Neural progenitor cell (in vitro differentiated cells): ENCODE measurements at places on chromosomes 4 and X. TPM values are rescaled to one million over a fixed set of nuclear protein-coding genes. Genes with fewer than 3 reads are reported as not detected.

GRCh38 chr4:92128676-92129075 is 175.1 kb upstream of the GRID2 start:
- no peak overlapping the region for H3K27ac ChIP-seq
- no peaks in the 10 kb centered on the region for H3K27me3 ChIP-seq
- H3K36me3 ChIP-seq = no peaks in the 10 kb centered on the region
- H3K4me3 ChIP-seq = no peak overlapping the region

The NSG1 gene
- 17.9 and 41.6 TPM in 2 replicates for total RNA-seq

DNA sequence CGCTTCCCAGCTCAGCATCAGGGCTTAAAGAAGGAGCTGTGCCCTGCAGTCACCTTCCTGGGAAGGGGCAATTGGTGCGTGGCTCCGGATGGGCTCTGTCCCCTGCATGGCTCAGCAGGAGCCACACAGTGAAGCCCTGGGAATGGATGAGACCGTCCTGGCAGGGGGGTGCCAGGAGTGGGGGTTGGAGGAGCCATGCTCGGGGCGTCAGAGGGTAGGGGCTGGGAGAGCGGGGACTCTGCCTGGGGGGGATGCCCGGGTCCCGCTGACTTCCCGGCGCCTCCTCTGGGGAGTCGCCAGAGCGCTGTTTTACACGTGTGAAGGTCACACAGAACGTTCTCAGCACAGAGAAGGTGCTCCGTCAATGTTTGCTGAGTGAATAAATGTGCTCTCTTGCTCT is 184.1 kb downstream of the AFAP1 start:
- H3K4me3 ChIP-seq = no peak overlapping the region
- no peak for DNase-seq
- H3K4me1 ChIP-seq = peaks cover 16% of the 10 kb centered on the region
- H3K36me3 ChIP-seq = no peaks in the 10 kb centered on the region
- no peaks in the 10 kb centered on the region for H3K27me3 ChIP-seq

The MMAA gene
- 2.0 and 2.3 TPM in 2 replicates for total RNA-seq

DNA sequence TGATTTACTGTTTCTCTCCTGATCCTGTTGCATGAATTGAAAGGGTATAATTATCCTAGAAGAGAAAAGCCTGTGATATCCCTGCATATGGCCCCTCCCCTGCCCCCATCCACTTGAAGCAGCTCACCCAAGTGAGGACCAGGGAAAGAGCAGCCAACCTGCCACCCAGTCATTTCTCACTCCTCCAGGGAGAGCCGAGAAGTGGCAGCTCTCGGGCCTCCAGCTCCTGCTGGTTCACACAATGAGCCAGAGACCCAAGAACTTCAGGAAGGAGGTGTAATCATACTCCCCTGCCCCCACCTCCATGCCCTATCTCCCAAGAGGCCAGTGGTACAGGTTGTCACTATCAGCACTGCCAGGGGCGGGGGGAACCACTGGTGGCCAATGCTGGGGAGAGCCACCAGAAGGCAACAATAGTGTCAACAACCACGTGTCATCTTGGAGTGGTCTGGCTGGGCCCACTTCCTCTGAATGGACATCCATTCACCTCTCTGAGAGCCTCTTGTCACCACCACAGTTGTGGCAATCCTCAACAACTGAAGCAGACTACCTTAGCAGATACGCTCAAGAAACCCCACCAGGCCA is 42.9 kb downstream of the APOO start:
- no peak overlapping the region for H3K27ac ChIP-seq
- DNase-seq = no peak
- no peaks in the 10 kb centered on the region for H3K4me1 ChIP-seq
- H3K36me3 ChIP-seq = no peaks in the 10 kb centered on the region
- H3K27me3 ChIP-seq = no peaks in the 10 kb centered on the region

- H3K4me3 ChIP-seq = no peak overlapping the region
- H3K4me1 ChIP-seq = peaks cover 16% of the 10 kb centered on the region
- H3K36me3 ChIP-seq = no peaks in the 10 kb centered on the region
These were observed 77.8 kb downstream of the GALNTL6 start for GRCh38 chr4:171891038-171891437.

GRCh38 chr4:98507299-98507698 is 151.1 kb downstream of the TSPAN5 start:
- no peaks in the 10 kb centered on the region for H3K27me3 ChIP-seq
- H3K27ac ChIP-seq = no peak overlapping the region
- H3K36me3 ChIP-seq = no peaks in the 10 kb centered on the region
- H3K4me1 ChIP-seq = peaks cover 24% of the 10 kb centered on the region

The TMPRSS11D gene
- not detected in 2 replicates for total RNA-seq

The ZFYVE28 gene
- total RNA-seq = 0.39 and 0.93 TPM in 2 replicates

- DNase-seq = no peak
- no peak overlapping the region for H3K4me3 ChIP-seq
- H3K27me3 ChIP-seq = no peaks in the 10 kb centered on the region
- H3K36me3 ChIP-seq = no peaks in the 10 kb centered on the region
- H3K27ac ChIP-seq = no peak overlapping the region
These were observed 33.8 kb downstream of the THOC2 start for GRCh38 chrX:123698979-123699520.

GRCh38 chrX:1451661-1452515 is 821 bp downstream of the ASMTL start:
- no peaks in the 10 kb centered on the region for H3K27me3 ChIP-seq
- peak overlapping the region; percentile 98 for H3K4me3 ChIP-seq
- peak; percentile 23 for DNase-seq
- H3K4me1 ChIP-seq = peaks cover 2% of the 10 kb centered on the region
- H3K36me3 ChIP-seq = peaks cover 5% of the 10 kb centered on the region

The BRS3 gene
- total RNA-seq = not detected in 2 replicates

DNA sequence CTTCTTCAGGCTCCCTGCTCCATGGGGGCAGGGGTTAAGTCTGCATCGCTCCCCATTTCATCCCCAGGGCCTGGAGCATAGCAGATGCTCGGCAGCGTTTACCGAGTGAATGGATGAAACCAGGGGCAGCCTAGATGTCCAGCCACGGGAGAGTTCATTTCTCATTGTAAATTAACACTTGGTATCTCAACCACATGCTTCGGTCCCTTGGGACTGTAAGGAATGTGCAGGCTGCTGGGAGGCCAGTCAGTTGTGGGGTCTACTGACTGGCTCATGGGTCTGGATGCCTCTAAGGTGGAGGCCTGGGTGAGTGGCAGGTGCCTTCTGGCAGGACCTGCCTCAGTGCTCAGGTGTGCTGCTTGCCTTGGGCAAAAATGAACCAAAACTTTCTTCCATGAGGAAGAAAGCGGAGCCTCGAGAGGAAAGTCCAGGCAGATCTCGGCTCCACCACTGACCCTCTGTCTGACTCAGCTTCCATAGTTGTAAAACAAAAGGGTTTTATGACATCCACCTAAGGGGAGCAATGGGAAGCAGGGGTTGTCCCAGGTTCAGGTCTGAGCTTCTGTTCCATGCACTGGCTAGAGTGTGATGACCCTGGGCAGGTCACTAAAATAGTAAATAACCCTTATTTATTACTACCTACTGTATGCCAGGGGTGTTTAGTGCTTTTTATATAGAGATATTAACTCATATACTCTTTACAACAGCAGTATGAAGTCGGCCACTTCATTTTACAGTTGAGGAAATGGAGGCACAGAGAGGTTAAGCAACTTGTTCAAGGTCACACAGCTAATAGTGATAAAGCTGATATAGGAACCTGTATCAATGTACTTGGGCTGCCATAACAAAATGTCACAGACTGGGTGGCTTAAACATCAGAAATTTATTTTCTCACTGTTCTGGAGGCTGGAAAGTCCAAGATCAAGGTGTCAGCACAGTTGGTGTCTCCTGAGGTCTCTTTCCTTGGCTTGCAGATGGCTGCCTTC is 144.3 kb upstream of the STX18 start:
- H3K27ac ChIP-seq = no peak overlapping the region
- peaks cover 9% of the 10 kb centered on the region for H3K4me1 ChIP-seq
- no peaks in the 10 kb centered on the region for H3K36me3 ChIP-seq
- DNase-seq = no peak
- peaks cover 37% of the 10 kb centered on the region for H3K27me3 ChIP-seq

DNA sequence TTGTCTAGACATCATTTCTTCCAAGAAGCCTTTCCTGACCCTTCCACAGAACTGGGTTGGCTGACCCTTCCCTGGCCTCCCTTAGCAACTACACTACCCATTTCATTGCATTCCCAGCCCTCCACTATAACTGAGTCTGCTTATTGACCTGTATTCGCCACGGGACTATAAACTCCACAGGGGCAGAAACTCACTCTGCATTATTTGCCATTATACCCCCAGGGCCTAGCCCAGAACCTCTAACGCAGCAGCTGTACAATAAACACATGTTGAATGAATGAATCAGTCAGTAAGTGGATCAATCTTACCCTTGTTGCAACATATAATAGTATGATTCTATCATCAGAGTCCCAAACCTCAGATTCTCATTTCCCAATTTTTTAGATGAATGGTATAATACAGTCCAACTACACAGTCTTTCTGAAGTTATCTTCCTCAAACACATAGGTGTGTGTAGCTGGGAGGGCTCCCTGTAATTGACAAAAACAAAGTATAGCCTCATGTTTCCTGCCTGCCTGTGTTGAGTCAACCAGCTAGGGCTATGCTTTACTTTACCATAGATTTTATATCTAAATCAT is 209.3 kb downstream of the CHIC2 start:
- no peaks in the 10 kb centered on the region for H3K36me3 ChIP-seq
- H3K27ac ChIP-seq = no peak overlapping the region
- no peaks in the 10 kb centered on the region for H3K4me1 ChIP-seq
- DNase-seq = no peak
- H3K4me3 ChIP-seq = no peak overlapping the region

GRCh38 chr4:3681191-3681590 is 85.0 kb upstream of the ADRA2C start:
- H3K27ac ChIP-seq = no peak overlapping the region
- no peaks in the 10 kb centered on the region for H3K4me1 ChIP-seq
- no peak overlapping the region for H3K4me3 ChIP-seq
- no peaks in the 10 kb centered on the region for H3K36me3 ChIP-seq
